Muscle of arm (tissue), 14 donors: ENCODE measurements at places on chromosomes 3 and 15. TPM values are rescaled to one million over a fixed set of nuclear protein-coding genes. Genes with fewer than 3 reads are reported as not detected.

Gene DUOX2
- polyA plus RNA-seq, result not detected

Gene FEZF2
- not detected for polyA plus RNA-seq

Gene PIK3CA
- 24.0 TPM for polyA plus RNA-seq

Gene POPDC2
- polyA plus RNA-seq, result 6.8 TPM

Gene ALPK3
- 84.7 TPM for polyA plus RNA-seq

Gene PODXL2
- 4.4 TPM for polyA plus RNA-seq

Gene OXTR
- polyA plus RNA-seq, result 5.2 TPM

Gene PPP1R14D
- not detected for polyA plus RNA-seq

Gene SLC15A2
- polyA plus RNA-seq, result 30.0 TPM

Gene SERPINI2
- not detected for polyA plus RNA-seq

Gene FBXL2
- polyA plus RNA-seq, result 5.1 TPM

Gene ITPKA
- polyA plus RNA-seq, result 0.23 TPM

Gene ARPC4
- 98.0 TPM for polyA plus RNA-seq

Gene CPA3
- not detected for polyA plus RNA-seq

Gene DIPK2A
- 33.8 TPM for polyA plus RNA-seq

Gene NR2E3
- not detected for polyA plus RNA-seq

Gene SNURF
- polyA plus RNA-seq, result 31.2 TPM

Gene LMAN1L
- not detected for polyA plus RNA-seq

Gene LRTM1
- polyA plus RNA-seq, result 44.6 TPM

Gene SKOR1
- polyA plus RNA-seq, result 0.73 TPM

Gene PARP3
- polyA plus RNA-seq, result 8.9 TPM

Gene MUC13
- polyA plus RNA-seq, result not detected

Gene SLC28A2
- 0.24 TPM for polyA plus RNA-seq

Gene SEMA3G
- polyA plus RNA-seq, result 14.3 TPM

Gene SLC51B
- polyA plus RNA-seq, result 1.0 TPM

Gene GRIP2
- 30.5 TPM for polyA plus RNA-seq

Gene CSTA
- not detected for polyA plus RNA-seq

Gene SAMD7
- polyA plus RNA-seq, result not detected

Gene CTDSPL2
- polyA plus RNA-seq, result 38.5 TPM

Gene C3orf85
- polyA plus RNA-seq, result not detected

Gene ACAD9
- 45.4 TPM for polyA plus RNA-seq

Gene THBS1
- 55.1 TPM for polyA plus RNA-seq

Gene PTPN9
- polyA plus RNA-seq, result 19.9 TPM

Gene SH3BP5
- 22.2 TPM for polyA plus RNA-seq

Gene PHC3
- polyA plus RNA-seq, result 33.0 TPM

Gene FETUB
- not detected for polyA plus RNA-seq

Gene TERC
- not detected for polyA plus RNA-seq

Gene FBXW12
- polyA plus RNA-seq, result not detected

Gene CD86
- 2.8 TPM for polyA plus RNA-seq

Gene CP
- polyA plus RNA-seq, result 1.5 TPM
